ENCODE measurements at places on chromosomes 5 and 9. TPM values are rescaled to one million over a fixed set of nuclear protein-coding genes. Genes with fewer than 3 reads are reported as not detected.

ADAMTS19 gene
- not detected for total RNA-seq

DNA sequence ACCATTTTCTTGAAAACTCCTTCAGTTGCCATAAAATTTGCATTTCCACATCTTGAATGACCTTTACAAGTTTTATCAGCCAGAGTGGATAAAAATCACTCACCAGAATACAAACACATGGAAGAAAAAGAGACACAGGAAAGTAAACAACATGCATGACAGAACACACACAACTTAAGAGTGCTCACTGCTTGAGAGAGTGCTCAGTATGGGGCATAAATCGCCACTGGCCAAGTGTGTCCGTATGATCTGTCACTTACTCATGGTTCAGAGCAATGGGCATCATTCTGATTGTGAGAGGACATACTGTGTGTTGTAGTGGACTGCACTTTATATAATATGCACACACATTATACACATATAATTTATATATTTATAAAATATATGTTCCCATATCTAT, 155.6 kb upstream of the NTRK2 start:
- no peak for DNase-seq
- no peaks in the 10 kb centered on the region for H3K27me3 ChIP-seq
- H3K36me3 ChIP-seq = no peaks in the 10 kb centered on the region

DNA sequence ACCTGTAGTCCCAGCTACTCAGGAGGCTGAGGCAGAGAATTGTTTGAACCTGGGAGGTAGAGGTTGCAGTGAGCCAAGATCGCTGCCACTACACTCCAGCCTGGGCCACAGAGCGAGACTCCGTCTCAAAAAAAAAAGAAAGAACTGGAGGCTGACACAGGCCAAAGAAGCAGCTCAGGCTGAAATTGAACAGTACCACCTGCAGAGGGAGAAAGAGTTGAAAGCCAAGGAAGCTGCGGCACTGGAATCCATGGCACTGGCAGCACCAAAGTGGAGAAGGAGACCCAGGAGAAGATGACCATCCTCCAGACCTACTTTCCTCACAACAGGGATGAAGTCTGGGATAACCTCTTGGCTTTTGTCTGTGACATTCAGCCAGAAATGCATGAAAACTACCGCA, 11.3 kb upstream of the TMEM141 start:
- no peaks in the 10 kb centered on the region for H3K4me1 ChIP-seq
- no peak overlapping the region for H3K4me3 ChIP-seq
- no peak overlapping the region for H3K27ac ChIP-seq

DNA sequence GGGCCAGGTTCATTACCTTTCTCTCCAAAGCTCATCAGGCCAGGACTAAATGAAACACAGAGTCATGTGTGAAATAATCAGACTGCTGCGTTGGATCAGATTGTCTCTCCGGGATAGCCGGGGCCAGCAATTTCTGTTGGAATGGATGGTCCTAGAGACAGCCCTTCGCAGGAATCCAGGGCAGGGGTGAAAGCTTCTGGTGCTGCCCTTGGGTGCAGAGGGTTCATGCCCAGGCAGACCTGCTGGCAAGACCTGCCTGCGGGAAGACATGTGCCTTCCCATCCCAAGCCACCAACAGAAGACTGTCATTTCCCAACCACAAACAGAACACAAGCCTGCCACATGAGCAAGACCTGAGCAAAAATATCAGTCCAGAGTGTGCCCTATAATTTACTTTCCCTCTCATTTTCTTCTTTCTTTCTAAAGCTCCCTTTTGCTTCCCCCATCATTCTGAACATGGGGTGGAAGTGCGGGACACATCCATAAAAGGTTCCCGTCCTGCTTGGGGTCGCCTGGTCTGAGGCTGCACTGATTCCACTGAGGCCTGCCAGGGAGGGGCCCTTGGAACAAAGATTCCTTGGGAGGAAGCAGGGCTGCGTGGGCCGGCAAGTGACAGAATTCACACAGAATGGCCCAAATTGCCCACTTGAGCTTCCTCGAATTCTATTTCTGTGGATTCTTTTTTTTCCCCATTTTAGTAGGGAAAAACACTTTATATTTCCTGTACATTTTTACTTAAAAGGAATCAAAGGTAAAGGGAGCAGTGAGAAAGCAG, 57.3 kb downstream of the UBE2QL1 start:
- no peak overlapping the region for H3K4me3 ChIP-seq
- DNase-seq = no peak
- no peak overlapping the region for H3K27ac ChIP-seq
- H3K27me3 ChIP-seq = no peaks in the 10 kb centered on the region
- H3K36me3 ChIP-seq = no peaks in the 10 kb centered on the region
- H3K4me1 ChIP-seq = no peaks in the 10 kb centered on the region

SCGB3A2 gene
- 0.39 TPM for total RNA-seq

GRCh38 chr9:129347316-129348120, 169.5 kb upstream of the IER5L start:
- peaks cover 18% of the 10 kb centered on the region for H3K4me1 ChIP-seq
- no peak for DNase-seq
- peak overlapping the region; percentile 54 for H3K27ac ChIP-seq
- no peaks in the 10 kb centered on the region for H3K36me3 ChIP-seq

DNA sequence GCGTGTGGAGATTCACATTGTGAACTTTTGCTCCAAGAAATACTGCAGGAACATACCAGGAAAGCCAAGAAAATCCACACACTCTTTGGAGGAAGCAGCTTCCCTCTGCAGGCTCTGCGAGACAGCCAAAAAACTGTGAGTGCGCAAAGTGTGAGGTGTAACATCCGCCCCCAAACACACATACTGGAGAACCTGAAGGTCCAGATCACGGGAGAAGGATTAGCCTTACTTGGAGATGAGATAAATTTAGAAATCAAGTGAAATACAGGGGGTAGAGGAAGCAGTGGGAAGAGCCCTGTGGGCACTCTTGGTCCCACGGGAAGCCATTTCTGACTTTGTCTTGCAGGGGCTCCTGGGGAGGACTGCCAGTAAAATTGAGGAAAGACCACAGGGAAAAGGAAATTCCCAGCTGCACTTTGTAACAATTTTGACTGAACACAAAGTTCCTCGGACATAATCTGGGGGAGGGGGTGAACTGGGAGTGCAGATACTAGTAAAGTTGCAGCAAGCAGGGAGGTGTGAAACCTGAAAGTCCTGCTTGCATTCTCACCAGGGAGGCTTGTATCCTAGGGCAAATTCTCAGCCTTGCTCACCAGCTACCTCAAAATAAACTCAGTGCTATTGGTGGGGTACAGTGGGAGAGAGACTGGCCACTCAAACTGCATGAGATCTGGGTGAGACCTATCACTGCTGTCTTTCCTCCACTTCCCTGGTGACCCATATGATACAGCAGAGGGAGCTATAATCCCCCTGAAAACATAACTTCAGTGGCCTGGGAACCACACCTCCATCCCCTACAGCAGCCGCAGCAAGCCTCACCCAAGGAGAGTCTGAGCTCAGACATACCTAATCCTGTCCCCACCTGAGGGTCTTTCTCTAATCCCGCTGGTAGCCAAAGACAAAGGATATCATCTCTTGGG, 109.1 kb downstream of the ALDH1A1 start:
- H3K27ac ChIP-seq = no peak overlapping the region
- H3K27me3 ChIP-seq = no peaks in the 10 kb centered on the region
- H3K4me3 ChIP-seq = no peak overlapping the region

GRCh38 chr5:81162501-81162900, 70.6 kb upstream of the CKMT2 start:
- no peak for DNase-seq
- H3K4me1 ChIP-seq = no peaks in the 10 kb centered on the region
- H3K27ac ChIP-seq = no peak overlapping the region
- H3K4me3 ChIP-seq = no peak overlapping the region
- H3K27me3 ChIP-seq = no peaks in the 10 kb centered on the region

- no peak overlapping the region for H3K4me3 ChIP-seq
- H3K36me3 ChIP-seq = no peaks in the 10 kb centered on the region
- DNase-seq = no peak
- no peaks in the 10 kb centered on the region for H3K4me1 ChIP-seq
- H3K27ac ChIP-seq = no peak overlapping the region
These were observed 232.5 kb downstream of the FBXL17 start for GRCh38 chr5:108149369-108149768.

- no peak within 1 kb of the TSS for H3K27ac ChIP-seq
- no peaks in the 10 kb centered on the region for H3K4me1 ChIP-seq
- no peak within 1 kb of the TSS for H3K4me3 ChIP-seq
- no peaks in the 10 kb centered on the region for H3K27me3 ChIP-seq
- no peak for DNase-seq
These were observed at the start of gene ZNF883 for GRCh38 chr9:113011911-113012381. Gene ZNF883 (minus strand): TSS chr9:113012192.

C9orf152 gene
- 0.10 TPM for total RNA-seq

- no peaks in the 10 kb centered on the region for H3K4me1 ChIP-seq
- no peak overlapping the region for H3K27ac ChIP-seq
- H3K4me3 ChIP-seq = no peak overlapping the region
- DNase-seq = no peak
These were observed 28.0 kb downstream of the NCS1 start for GRCh38 chr9:130200038-130200849.

GRCh38 chr5:149924486-149924885, 20.1 kb downstream of the PDE6A start:
- H3K4me1 ChIP-seq = no peaks in the 10 kb centered on the region
- no peak for DNase-seq
- H3K4me3 ChIP-seq = no peak overlapping the region

- H3K27ac ChIP-seq = no peak overlapping the region
- no peak overlapping the region for H3K4me3 ChIP-seq
- no peaks in the 10 kb centered on the region for H3K27me3 ChIP-seq
- no peaks in the 10 kb centered on the region for H3K4me1 ChIP-seq
These were observed 315.8 kb upstream of the GRAMD2B start for GRCh38 chr5:126107381-126107780.

DNA sequence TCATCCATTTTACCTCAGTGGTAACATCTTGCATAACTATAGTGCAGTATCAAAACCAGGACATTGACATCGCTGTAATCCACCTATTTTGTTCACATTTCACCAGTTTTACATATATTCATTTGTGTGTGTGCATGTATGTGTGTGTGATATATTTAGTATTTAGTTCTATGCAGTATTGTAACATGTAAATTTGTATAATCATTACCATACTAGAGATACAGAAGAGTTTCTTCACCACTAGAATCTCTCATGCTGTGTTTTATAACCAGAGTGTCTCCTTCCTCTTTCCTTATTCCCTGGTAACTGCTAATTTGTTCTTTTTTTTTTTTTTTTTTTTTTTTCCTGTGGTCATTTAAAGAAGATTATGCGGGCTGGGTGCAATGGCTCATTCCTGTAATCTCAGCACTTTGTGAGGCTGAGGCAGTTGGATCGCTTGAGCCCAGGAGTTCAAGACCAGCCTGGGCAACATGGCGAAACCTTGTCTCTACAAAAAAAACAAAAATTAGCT, 11.0 kb downstream of the RASA1 start:
- no peak overlapping the region for H3K4me3 ChIP-seq
- no peaks in the 10 kb centered on the region for H3K36me3 ChIP-seq
- H3K4me1 ChIP-seq = peaks cover 3% of the 10 kb centered on the region
- no peak for DNase-seq
- H3K27ac ChIP-seq = no peak overlapping the region

GRCh38 chr5:134043793-134044792, 39.3 kb upstream of the VDAC1 start:
- no peaks in the 10 kb centered on the region for H3K36me3 ChIP-seq
- no peak overlapping the region for H3K27ac ChIP-seq
- DNase-seq = no peak

PCDHGA4 gene
- total RNA-seq = 0.69 TPM

PRUNE2 gene
- total RNA-seq = 0.18 TPM

- no peaks in the 10 kb centered on the region for H3K27me3 ChIP-seq
- no peak overlapping the region for H3K4me3 ChIP-seq
- no peak overlapping the region for H3K27ac ChIP-seq
- H3K36me3 ChIP-seq = no peaks in the 10 kb centered on the region
These were observed 196.9 kb downstream of the DMRTA1 start for GRCh38 chr9:22643541-22643940.

DNA sequence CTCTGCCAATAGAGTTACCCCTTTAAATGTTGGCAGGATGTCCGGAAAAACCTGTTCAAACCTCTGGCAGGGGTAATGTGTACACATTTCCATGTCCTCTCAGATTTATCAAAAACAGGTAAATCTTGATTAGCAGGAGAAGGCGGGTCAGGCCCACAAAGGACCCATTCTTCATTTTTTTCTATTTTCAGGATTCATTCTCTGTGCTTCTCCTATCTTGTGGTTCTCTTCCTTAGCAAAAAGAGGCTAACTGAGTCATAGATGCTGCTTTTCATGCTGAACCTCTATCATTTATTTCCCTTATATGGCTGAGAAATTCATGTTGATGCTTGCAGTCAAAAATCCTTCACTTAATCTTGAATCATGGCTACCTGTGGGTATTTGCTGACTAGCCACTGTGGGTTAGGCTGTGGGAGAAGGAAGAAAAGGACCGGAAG, 112.7 kb upstream of the IQGAP2 start:
- no peak overlapping the region for H3K27ac ChIP-seq
- no peak for DNase-seq
- peaks cover 10% of the 10 kb centered on the region for H3K27me3 ChIP-seq
- no peaks in the 10 kb centered on the region for H3K4me1 ChIP-seq
- H3K4me3 ChIP-seq = no peak overlapping the region

ZNF300 gene
- total RNA-seq = 0.05 TPM

- no peak overlapping the region for H3K4me3 ChIP-seq
- H3K4me1 ChIP-seq = peaks cover 18% of the 10 kb centered on the region
- DNase-seq = no peak
- H3K27ac ChIP-seq = peak overlapping the region; percentile 72
- H3K27me3 ChIP-seq = no peaks in the 10 kb centered on the region
These were observed 678.1 kb upstream of the ZNF608 start for GRCh38 chr5:125424402-125425141.

LHX3 gene
- total RNA-seq = 0.13 TPM

GRCh38 chr5:139684350-139684880, 36.3 kb downstream of the CXXC5 start:
- no peak overlapping the region for H3K4me3 ChIP-seq
- H3K27ac ChIP-seq = peak overlapping the region; percentile 26
- H3K4me1 ChIP-seq = peaks cover 61% of the 10 kb centered on the region
- H3K27me3 ChIP-seq = no peaks in the 10 kb centered on the region
- no peaks in the 10 kb centered on the region for H3K36me3 ChIP-seq

GDF9 gene
- 0.54 TPM for total RNA-seq

TTC23L gene
- not detected for total RNA-seq

DNA sequence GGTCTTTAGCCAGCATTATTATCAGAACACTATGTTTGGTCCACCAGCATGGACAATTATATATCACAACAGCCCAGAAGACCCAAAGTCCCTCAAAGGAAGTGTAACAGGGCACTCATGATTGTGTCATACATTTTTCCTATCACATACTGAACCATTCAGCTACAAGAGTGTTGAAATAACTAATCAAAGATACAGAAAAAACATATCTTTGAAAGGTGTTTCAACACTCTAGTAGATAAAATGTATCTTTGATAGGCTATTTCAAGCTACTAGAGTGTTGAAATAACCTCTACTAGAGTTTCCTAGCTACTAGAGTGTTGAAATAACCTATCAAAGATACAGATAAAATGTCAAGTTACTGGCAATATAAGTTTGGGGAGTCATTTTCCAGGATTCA, 545.0 kb downstream of the PRR16 start:
- no peak for DNase-seq
- H3K4me3 ChIP-seq = no peak overlapping the region
- no peak overlapping the region for H3K27ac ChIP-seq
- H3K27me3 ChIP-seq = no peaks in the 10 kb centered on the region
- H3K4me1 ChIP-seq = no peaks in the 10 kb centered on the region

IL5 gene
- not detected for total RNA-seq

DPH7 gene
- total RNA-seq = 35.9 TPM

- DNase-seq = no peak
- H3K36me3 ChIP-seq = no peaks in the 10 kb centered on the region
- no peaks in the 10 kb centered on the region for H3K4me1 ChIP-seq
These were observed 93.0 kb upstream of the FSTL4 start for GRCh38 chr5:133705331-133705730.
